ENCODE measurements at places on chromosomes 3 and 15. TPM values are rescaled to one million over a fixed set of nuclear protein-coding genes. Genes with fewer than 3 reads are reported as not detected.

The KLHL6 gene
- 7.9 TPM for total RNA-seq

The PPARG gene
- 44.2 TPM for total RNA-seq

The LEKR1 gene
- total RNA-seq, result 8.0 TPM

The CCR2 gene
- 2.2 TPM for total RNA-seq

The FBXO40 gene
- not detected for total RNA-seq

The THUMPD3 gene
- 25.2 TPM for total RNA-seq

The BCHE gene
- total RNA-seq, result 27.1 TPM

The KLHL18 gene
- total RNA-seq, result 14.1 TPM

The USP50 gene
- 1.3 TPM for total RNA-seq

DNA sequence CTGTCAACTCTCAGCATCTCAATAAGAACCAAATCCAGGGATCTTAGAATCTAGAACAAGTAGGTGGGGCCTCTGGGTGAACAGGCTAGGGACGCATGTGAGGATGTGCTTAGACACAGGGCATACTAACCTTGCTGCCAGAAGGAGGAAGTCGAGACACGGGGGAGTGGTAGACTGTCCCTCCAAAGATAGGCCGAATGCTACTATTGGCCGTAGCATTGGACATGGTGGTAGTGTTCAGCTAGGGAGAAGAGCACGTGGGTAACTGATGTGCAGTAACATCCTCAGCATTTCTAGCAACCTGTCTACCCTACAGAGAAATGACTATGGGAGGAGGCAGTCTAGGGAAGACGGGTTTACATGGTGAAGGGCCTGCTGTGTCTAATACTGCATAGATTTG lies 15.6 kb downstream of the RCCD1 start:
- no peak for DNase-seq

DNA sequence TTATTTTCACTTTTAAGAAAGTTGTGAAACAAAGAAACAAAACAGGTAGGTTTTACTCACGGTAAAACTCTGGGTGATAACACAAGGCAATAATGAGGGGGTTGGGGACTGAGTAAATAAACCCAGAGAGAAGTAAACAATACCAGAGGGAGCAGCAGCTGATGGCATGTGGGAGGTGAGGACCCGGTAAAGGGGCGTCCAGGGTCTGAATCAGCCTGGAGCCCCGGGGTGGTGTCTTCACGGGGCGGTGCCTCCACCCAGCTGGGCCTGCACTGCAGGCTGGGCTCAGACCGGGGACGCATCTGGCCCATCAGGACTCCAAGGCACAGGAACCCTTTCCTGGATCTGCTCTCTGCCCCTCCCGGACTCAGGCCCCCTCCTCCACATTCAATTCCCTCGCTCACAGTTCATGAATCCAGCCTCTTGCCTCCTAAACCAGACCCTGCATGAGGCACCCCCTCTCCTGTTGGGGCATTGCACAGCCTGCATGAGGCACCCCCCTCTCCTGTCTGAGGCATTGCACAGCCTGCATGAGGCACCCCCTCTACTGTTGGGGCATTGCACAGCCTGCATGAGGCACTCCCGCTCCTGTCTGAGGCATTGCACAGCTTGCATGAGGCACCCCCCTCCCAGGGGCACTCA lies 73.9 kb upstream of the MFGE8 start:
- no peak for DNase-seq

GRCh38 chr15:84981711-84982300 lies at the start of gene PDE8A:
PDE8A (plus strand) TSS chr15:84981856; CDS start chr15:84982163, 307 bp downstream.
- DNase-seq, result no peak

DNA sequence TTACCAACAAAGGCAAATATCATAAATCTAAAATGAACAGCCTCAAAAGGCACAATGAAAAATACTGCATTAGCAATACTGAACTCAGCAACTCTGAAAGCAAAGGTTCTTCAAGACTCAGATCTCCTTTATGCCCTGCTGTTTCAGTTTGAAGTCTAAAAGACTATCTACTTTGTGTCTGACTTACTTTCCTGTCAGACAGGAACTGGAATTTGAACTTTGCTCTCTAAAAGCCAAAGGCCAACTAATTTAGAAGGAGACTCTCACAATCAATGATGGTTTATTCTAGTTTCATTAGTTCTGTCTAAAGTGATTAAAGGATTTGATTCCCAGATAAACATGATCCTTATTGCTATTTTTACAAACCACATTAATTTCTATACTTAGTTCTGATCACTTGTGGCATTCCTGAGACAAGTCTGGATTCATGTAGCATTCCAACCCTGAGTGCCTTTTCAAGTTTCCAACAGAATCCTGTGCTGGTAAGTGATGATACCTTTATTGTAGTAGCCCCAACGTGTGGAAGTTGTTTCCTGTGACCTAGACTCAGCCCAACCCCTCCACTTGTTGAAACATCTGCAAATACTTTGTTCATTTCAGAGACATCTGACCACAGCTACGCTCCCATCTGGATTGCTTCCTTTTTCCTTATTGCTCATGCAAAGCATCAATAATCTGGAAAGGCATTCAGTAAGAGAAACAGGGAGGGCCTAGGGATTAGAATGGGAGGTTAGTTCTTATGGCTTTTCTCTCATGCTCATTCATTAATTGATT lies 14.9 kb upstream of the LEKR1 start:
- DNase-seq, result no peak

DNA sequence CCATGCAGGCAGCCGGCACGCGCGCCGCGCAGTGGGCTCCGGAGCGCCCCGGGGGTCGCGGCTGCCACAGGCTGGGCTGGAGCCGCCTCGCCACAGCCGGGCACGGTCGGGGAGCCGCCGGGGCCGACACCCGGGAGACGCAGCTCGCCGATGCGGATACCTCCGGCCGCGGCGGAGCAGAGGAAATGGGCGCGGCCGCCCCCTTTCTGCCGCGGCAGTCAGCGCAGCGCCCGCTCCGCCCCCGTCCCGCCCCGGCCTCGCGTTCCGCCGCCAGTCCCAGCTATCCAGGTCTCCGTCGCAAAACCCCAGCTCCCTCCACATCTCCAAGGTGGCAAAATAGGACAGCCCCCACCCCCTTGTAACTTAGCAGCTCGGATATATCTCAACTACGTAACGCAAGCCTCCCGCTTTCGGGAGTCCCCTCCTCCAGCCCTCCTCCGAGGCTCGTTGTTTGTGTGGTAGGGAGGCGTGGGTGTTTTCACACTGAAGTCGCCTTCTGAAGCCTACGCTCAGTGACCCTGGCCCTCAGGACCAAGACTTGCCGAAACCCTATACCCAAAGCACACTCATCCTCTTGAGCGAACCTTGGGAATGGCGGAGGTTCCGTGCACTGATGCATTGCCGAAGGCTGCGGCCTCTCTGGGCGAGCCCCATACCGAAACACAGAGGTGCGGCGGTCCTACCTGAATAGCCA lies at the start of gene SH3BP5:
Gene SH3BP5 (minus strand): TSS at position 182 of the 694 bp plus-strand sequence. CDS start 178 bp downstream, at position 4.
- peak; percentile 72 for DNase-seq

DNA sequence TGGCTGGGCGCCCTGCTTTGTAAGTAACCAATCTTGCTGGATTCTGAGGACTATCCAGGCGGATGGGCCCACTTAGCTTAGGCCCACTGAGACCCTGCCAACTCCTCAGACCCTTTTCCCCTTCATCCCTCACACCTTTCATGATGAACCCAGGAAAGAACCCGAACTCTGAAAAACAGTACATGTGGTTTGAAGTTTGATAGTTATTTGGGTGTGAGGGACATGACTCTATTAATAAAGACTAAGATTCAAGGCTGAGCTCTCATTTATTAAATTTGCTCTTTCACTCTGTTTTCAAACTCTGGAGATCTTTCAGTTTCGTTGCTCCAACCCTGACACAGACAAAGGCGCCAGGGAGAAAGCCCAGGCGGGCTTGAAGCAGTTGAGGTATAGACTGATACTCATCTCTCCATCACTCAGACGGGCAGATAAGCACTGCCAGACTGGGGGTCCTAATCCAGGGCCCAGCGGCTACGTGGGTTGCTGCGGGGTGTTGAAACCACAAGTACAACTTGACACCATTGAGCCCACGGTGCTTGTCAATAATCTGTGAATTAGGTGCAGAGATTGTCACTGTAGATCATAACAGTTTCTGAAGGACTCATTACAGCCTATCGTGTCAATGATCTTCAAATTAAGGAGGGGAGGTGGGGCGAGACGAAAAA lies 7.2 kb upstream of the SOX2 start:
- no peak for DNase-seq

GRCh38 chr3:72154391-72155335 lies 369.7 kb upstream of the PROK2 start:
- no peak for DNase-seq

GRCh38 chr3:110808630-110809029 lies 263.0 kb upstream of the NECTIN3 start:
- no peak for DNase-seq

DNA sequence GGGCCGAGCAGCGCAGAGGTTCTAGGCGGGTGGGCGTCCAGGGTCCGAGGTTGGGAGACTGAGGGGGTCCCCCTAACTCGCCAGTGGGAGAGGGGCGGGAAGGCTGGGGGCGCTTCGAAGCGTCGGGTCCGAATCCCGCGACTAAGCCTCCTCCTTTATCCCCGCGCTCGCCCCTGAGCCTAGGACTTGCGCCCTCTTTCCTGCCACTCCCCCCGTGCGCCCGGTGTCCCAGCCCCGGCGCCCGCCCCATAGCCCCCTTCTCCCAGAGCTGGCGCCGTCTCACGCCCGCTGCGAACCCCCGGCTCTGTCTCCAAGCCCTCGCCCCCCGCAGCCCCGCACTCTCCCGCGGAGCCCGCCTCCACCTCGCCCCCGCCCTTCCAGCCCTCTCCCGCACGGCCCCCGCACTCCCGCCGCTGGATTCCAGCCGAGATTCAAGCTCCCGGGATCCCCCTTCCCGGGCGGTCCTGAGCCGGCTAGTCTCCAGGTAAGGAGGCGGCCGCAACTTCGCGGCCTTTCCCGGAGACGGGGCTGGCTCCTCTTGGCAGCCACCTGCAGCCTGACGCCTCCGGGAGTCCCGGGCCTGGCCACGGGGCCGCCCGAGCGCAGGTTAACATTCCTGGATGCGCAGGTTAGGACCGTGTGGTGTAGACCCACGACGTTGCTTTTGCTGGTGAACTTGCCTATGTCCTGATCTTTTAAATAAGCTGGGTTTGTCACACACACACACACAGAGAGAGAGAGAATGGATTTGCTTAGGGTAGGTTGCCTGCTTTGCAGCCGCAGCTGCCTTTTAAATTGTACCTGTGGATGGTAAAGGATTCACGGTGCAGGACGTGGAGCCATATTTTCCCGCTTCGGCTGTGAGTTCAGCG lies 563 bp downstream of the PXYLP1 start:
- peak; percentile 67 for DNase-seq

GRCh38 chr3:66378256-66378655 lies 122.6 kb downstream of the LRIG1 start:
- DNase-seq, result no peak

GRCh38 chr3:185984203-185984602 lies 46.4 kb upstream of the TRA2B start:
- DNase-seq, result no peak

GRCh38 chr3:30932513-30933098 lies 38.1 kb upstream of the GADL1 start:
- DNase-seq, result no peak

- DNase-seq, result no peak
These were observed 1296.3 kb upstream of the CADM2 start for GRCh38 chr3:83662381-83662960.

- DNase-seq, result no peak
These were observed 238.0 kb downstream of the DOCK3 start for GRCh38 chr3:50912746-50913145.

- DNase-seq, result no peak
These were observed 59.4 kb downstream of the MECOM start for GRCh38 chr3:169604118-169604517.

DNA sequence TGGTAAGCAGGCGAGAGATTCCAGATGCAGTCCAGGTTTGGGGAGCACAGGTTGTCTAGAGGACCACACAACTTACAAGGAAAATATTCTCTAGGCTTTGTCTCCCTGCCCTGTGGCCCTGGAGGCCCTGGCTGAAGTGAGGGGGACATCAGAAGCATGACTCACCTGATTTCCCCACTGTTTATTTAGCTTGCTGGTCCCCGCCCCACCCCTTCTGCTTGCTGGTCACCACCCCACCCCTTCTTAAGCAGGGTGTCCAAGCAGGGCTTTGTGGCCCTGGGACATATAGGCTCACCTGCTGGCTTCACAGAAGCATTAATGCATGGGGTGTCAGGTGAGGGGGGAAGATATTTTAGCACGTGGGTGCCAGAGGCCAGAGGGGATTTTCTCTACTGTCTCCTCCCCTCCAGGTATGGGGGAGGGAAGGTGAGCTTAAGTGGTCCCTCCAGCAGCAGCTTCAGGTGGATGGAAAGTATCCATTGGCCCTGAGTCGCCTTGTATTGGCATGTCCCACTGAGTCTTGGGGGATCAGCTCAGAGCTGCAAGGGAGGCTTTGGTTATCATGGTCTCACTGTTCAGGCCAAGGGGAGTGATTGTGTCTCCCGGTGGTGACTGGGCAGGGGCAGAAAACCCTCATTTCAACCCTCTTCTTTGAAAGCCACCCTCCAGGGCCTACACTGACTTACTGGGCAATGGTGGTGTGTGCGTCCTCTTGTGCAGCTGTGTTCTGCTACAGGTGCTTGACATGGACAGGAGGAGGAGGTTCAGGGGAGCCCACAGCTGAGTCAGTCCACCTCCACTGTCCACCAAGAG lies 49.8 kb downstream of the GASK1A start:
- no peak for DNase-seq

- no peak for DNase-seq
These were observed 64.0 kb upstream of the SKOR1 start for GRCh38 chr15:67761343-67761742.

Measured in breast epithelium (tissue), 4 donors.